T1000 (cell line): ENCODE measurements at places on chromosomes 1 and 21.

GRCh38 chr1:182681568-182681912 lies 2.8 kb downstream of the RGS8 start:
- DNase-seq, result no peak

- no peak for DNase-seq
Measured at GRCh38 chr1:28565726-28566125, 12.8 kb downstream of the TRNAU1AP start.

DNA sequence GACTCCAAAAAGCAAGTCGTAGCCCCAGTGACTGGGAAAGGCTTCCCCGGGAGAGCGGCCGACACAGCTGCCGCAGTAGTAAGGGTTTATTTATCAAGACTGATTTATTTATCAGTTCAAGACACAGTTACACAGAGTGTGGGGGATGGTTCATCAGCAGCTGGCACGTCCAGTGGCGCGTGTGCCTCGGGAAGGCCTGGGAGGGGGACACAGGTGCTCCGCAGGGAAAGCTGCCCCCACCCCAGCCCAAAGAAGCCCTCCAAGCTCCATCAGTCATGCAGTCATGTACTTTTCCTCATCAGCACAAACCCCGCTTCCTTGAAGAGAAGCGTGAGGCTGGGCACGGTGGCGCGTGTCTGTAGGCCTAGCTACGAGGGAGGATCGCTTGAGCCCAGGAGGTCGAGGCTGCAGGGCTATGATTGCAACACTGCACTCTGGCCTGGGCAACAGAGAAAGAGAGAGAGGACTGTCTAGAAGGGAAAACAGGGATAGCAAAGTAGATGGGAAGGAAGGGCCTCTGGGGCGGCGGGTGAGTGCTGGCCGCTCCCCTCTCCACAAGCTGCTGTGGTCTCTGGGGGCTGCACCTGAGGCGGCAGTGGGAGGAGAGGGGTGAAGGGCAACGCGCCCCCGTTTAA lies 53.2 kb downstream of the PRKCZ start:
- no peak for DNase-seq

GRCh38 chr1:235199441-235199840 lies 38.4 kb upstream of the RBM34 start:
- no peak for DNase-seq

DNA sequence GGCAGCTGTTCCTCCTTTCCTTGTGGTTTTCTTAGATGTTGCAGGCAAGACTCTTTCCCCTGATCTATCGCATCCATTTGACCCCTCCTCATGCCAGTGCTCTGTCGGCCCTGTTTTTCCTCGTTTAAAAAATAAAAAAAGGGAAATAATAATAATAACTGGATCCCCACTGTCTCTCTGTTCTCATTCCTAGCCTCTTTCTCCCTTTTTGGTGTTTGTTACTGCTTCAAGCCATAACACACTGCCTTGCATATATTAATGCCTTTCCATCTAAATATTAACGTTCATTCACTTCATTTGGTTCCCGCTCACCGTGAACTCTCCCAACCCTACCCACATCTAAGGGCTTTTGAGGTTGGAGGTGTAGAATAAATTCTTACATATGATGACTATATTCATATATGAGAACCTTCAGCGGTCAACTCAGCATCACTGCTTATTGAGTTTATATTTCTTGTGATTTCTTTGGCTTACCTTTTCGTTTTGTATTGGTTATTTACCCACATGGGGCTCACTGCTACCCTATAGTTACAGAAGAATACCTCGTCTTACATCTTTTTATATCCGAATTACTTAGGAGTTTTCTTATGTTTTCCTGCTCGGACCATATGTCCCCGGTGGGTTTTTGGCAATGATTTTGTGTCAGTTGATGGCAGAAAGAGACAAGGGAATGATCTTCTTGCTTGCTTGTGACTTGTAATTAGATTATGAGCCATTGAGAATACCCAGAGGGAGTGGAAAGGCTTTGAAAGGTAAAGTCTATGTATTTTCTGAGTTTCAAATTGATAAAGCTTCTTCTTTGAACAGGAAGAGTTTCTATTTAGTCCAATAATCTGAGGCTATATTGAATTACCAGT lies 805 bp downstream of the ATG4C start:
- DNase-seq, result no peak

DNA sequence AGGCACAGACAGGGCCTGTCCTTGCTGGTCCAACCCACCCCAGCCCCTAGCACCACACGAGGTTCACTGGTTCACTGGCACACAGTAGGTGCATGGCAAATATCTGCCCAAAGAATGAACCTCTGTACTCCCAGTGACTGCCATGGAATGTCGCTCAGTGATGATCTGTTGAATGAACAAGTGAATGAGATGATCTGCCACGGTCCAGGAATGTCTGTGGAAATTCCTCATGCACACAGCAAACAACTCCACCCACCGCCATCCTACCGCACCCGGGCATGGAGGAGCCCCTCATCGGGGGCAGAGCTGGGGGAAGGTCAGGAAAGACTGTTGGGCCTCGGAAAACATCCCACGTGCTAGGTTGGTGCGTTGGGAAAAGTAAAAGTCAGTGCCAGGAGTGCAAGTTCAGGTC lies 1.7 kb downstream of the HSPG2 start:
- no peak for DNase-seq

GRCh38 chr21:39637197-39637970 lies 24.6 kb downstream of the B3GALT5 start:
- DNase-seq, result no peak

GRCh38 chr1:160409486-160409885 lies 9.1 kb downstream of the VANGL2 start:
- no peak for DNase-seq

GRCh38 chr1:44701141-44701573 lies 26.6 kb downstream of the ARMH1 start:
- DNase-seq, result no peak

DNA sequence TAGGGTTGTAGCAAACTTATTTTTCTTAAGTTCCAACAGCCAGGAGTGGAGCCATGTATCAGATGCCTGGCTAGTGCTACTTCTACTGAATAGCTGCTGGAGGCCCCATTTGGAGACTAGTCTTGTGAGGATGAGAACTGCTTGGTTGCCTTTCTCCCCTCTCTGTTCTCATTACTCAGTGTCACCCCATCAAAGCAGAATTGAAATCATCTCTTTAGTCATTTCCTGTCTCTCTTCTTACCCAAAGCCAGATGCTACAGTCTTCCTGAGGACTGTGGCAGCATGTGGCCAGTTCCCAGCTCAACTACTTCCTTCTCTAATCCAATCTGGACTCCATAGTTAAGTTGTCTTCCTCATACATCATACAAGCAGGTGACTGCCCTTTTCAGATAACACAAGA lies 197.5 kb downstream of the BRINP2 start:
- DNase-seq, result no peak

DNA sequence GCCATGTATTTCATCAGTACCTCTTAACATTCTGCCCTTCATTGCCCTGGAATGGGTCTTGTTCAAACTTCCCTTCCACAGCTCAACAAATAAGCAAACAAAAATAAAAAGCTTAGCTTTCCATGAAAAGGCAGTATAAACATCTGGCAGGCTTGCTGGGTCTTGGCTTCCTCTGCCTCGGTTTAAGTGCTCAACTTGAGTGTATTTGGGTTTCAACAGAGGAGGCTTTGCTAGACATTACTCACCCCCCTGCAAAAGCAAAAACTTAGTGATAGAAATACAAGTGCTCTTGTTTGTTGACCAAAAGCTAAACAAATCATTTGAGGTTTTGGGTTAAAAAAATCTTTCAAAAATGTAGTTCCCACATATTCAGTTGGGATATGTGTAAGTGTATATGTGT lies 518.5 kb downstream of the PLPP3 start:
- no peak for DNase-seq

GRCh38 chr1:110630839-110631663 lies 24.9 kb upstream of the KCNA2 start:
- DNase-seq, result no peak

DNA sequence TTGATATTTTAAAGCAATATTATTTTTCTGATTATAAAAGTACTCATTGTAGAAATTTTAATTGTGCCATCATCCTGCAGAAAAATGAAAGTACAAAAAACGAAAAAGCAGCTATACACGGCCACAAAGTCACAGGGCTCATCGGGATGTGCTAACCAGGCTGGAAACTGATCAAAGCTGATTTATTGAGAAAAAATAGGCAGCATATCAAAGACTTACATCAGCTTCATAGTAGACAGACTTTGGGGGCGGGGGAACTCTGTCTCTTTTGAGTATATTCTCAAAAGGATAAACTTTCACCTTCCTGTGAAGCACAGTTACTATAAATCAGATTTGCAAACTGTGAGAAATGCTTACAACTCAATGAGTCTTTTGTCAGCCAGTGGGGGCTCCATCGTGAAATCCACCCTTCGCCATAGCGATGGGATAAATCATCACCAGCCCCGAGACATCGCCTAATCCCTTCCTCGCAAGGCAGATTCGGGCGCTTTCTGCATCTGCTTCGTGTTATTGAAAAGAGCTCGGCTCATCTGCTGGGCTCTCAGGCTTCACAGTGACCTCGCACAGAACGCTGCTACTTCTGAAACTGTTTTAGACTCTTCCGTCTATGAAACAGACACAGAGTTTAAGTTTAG lies 69.2 kb upstream of the ERG start:
- no peak for DNase-seq

DNA sequence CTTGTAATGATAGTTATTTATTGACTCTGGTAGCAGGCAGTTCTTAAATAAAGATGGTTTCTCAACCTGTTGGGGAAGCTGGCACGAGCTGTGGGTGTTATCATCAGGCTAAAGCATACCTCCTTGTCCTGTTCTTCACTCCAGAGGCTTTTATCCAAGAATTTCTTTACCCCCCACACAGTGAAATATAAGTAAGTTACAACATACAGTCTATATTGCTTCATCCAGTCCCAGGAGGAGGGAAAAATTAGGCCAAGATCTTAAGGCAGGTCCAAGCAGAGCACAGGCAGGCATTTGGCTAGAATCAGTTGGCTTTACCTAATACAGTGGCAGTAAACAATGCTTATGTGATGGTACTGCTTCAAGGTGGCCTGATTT lies 6.3 kb downstream of the TMEM81 start:
- no peak for DNase-seq

DNA sequence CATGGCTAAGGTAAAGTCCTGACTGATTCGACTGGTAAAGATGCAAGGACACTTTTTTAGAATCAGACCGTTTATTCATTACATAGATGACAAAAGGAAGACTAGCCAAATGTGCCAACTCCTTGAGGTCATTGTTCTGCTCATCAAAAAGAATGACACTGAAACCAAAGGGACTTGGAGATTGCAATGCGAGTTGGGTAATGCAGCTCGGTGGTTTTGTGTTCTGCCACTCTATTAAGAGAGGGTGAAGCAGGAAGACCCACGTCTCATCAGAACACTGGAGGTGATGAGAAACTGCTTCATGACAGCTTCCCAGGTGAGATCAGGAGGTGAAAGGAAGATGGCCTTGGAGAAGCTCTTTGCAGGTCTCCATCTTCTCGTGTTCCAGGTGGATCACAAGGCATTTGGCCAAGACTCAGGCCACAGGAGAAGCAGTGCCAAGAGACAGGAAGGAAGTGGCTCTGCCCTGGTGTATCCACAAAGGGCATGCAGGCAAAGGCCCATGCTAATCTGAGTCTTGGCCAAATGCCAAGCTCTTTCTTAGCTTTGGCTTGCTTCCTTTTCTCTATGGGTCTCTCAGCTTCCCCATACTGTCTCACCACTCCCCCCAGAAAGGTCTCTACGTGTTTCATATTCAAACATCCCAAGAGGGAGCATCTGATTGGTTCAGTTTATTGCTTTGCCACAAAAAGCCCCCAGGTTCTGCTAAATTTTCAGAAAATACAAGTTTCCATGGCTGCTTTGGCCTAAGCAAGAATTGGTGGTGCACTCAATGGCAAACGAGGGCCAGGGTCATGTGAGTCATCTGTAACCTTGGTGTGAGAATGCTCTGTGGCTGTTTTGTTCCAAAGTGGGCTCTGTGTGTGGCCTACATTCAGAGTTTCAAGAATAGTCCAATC lies 5.7 kb upstream of the CCT8 start:
- no peak for DNase-seq

- DNase-seq, result no peak
Measured at GRCh38 chr1:6462412-6463119, 3.4 kb downstream of the TNFRSF25 start.
